ENCODE measurements at places on chromosomes 6 and 20.

- no peak for DNase-seq
Observed at GRCh38 chr20:59247731-59248684, 52.4 kb upstream of the EDN3 start.

DNA sequence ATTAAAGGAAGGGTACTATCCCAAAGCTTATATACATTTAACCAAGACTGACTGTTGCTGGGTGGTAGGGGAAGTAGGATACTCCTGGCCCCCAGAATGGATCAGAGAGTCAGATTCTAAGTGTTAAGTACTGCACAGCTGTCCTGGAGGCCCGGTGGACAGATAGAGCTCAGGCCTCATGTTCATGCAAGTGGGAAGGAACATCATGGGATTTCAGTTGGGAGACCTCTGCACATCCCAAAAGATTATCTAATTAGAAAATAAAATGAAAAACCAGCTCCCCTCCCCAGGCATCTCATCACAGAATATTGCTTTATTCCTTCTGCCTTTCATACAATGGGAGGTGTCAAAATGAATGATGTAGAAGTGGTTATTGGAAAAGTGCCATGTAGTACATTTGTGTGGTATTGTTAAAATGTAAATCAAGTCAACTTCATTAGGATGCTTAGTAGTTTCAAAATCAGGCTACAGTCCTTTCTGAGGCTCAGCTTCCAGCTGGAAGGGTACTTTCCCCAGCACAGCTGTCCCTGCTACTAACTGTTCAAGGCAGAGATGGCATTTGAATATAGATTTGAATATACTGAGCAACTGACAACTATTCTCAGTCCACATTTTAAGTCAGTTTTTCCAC is 82.9 kb downstream of the SLC35B3 start:
- DNase-seq = no peak

DNA sequence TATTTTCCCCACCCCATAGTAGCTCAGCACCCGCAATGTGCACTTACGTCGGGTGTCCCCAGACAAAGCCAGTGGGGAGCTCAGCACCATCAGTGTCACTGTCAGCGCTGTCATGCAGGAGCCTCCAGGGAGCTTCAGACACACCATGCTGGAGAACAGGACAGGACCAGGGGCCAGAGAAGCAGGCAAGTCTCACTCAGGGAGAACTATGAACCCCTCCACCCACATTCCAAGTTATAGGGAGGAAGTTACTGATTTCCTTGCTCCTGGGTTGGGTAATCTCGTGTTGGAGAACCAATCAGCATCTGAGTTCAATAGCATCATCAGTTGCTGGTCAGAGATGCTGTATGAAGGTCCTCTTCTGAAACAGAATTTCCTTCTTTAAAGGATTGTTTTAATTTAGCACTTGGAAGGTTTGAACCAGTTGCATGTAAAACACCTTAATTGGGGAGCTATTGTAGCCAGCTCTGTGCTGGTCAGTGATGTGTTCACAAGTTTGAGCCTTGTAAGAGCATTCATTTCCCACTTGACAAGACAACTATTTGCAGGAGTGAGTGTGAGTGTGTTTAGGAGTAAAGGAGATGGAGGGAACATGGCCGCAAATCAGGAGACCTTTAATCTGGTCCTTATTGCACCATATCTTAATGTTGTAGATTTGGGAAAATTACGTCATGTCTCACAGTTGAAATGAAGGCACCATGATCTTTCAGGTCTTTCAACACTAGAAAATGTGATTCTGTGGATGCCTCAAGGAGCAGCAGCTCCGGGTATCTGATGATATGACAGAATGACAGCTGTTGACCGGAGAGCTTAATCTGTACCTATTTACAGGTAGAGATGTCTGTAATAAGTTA is at the start of gene HLA-DRB1:
HLA-DRB1 (minus strand) TSS at position 253 of the 854 bp plus-strand sequence; CDS start at position 147, 106 bp downstream.
- DNase-seq = no peak

GRCh38 chr6:95847061-95847460 is 168.7 kb upstream of the FUT9 start:
- DNase-seq = no peak

DNA sequence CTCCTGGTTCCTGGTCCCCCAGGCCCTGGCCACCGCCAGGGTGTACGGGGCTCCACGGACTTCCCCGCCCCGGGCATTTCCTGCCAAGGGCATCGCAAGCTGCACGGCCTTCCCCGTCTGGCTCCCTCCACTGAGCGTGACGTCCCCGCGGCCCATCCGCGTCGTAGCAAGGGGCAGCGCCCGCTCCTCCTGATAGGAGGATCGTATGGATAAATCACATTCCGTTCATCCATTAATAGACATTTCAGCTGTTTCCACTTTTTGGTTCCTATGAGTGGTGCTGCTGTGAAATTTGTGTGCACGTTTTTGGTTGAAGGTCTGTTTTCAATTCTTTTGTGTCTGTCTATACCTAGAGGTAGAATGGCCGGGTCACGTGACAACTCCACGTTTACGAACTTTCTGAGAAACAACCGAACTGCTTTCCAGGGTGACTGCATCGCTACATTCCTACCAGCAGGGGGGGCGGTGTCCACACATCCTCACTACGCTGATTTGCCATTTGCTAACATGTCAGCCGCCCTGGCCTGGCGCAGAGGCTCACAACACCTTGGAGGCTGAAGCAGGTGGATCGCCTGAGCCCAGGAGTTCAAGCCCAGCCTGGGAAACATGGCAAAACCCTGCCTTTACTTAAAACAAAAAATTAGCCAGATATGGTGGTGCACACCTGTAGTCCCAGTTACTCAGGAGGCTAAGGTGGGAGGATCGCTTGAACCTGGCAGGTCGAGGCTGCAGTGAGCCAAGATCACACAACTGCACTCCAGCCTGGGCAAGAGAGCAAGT is 37.7 kb downstream of the KCNQ2 start:
- peak; percentile 96 for DNase-seq

DNA sequence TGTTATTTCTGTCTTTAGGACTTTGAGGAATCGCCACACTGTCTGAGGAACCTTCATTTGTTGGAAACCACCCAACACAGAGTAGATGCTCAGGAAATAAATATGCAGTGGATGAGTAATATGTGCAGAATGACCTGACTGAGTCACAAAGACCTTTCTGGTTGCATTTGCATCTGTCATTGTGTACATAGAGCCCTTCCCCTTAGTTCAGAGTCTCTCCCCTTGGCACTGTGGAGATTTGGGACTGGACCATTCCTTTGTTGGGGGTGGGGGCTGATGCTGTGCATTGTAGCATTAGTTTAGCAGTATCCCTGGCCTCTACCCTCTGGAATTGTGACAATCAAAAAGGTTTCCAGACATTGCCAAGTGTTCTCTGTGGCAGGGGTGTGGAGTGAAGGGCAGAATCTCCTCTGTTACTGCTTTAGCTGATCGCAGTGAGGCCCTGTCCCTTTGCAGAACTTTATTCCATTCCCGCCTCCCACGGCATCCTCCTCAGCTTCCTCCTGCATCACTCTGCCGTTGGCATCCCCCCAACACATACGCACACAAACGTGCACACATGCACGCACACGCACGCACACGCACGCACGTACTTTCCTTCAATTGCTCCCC is 64.5 kb downstream of the EYA2 start:
- DNase-seq = no peak

- DNase-seq = no peak
Observed at GRCh38 chr6:148491638-148492251, 149.1 kb downstream of the SASH1 start.

- DNase-seq = no peak
Observed at GRCh38 chr6:31586599-31587281, 663 bp downstream of the LST1 start.

GRCh38 chr20:36093025-36093803 is 61.3 kb upstream of the EPB41L1 start:
- DNase-seq = peak; percentile 48

- DNase-seq = no peak
Observed at GRCh38 chr6:16756660-16757255, 4.5 kb downstream of the ATXN1 start.

GRCh38 chr6:36098920-36099647 is 31.2 kb upstream of the MAPK13 start:
- DNase-seq = no peak

DNA sequence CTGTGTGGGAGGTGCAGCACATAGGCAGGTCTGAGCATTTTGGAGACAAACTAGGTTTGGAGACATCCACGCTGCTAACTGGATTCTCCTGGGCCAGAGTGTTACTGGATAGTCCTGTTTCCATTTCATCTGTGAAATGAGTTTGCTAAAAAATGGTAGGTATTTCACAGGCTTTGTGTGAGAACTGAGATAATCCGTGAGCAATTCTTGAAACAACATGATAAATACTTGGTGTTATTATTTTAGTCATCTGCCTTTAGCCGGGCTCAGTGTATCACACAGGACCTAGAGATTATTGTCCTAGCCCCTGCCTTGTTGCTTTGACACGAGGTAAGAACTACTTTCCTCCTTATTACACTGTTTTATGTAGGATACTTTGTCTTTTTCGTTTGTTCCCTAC is 63.0 kb downstream of the PRR18 start:
- no peak for DNase-seq

GRCh38 chr6:6008648-6009421 is 2.1 kb upstream of the NRN1 start:
- peak; percentile 86 for DNase-seq

- no peak for DNase-seq
Observed at GRCh38 chr6:88220493-88220892, 54.3 kb upstream of the CNR1 start.

GRCh38 chr20:13022401-13023155 is 13.8 kb downstream of the SPTLC3 start:
- no peak for DNase-seq

All from HuH-7.5 (cell line).